ENCODE measurements at places on chromosomes 11 and 22.

DNA sequence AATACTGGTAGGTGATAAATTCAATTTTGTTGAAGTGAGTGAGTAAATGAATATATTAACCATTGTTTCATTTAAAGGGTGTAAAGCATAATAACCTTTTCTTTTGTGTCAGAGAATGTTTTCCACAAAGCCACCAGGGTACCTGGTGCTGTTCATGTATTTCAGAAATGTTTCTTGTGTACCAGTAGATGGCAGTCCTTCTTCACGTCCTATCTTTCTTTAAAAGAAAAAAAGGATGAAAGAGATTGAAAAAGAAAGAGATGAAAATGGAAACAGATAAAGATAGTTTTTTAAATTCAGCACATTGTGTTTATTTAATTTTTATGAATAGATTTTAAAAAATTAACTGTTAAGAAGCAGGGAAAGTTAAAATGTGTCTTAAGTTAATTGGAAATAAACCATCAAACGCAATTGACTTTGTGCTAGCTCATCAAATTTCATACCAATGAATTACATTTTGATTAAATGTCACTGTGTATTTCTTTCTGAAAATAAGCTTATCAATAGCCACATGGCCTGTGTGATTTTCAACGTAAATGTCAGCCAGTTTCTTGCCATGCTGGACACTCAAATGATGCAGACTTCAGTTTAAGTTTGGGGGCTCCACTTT is 65.5 kb upstream of the CHORDC1 start:
- DNase-seq, result peak; percentile 21

GRCh38 chr11:103085758-103086365 is 6.1 kb downstream of the DCUN1D5 start:
- peak; percentile 54 for DNase-seq

DNA sequence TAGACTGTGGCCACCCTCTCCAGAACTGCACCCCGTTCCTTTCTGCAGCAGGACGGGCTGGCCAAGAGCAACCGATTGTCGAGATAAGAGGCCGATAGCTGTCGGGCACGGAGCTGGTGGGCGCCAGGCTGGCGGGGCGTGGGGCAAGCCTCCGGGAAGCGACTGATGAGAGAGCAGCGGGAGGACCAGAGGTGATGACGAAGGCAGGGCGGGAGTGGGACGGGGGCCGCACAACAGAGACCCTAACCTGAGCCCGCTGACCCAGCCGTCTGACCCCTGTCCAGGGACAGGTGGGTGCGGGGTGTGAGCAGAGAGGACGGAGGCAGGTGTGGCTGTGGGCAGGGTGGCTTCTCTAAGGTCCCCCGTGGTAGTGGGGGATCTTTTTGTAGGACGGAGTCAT is 7.3 kb upstream of the BRSK2 start:
- DNase-seq, result no peak

GRCh38 chr11:46736615-46737014 is 17.6 kb downstream of the F2 start:
- DNase-seq, result peak; percentile 58

- DNase-seq, result peak; percentile 41
Measured at GRCh38 chr22:27990879-27991278, 71.8 kb upstream of the PITPNB start.

- no peak for DNase-seq
Measured at GRCh38 chr11:9367551-9367950, 16.9 kb upstream of the IPO7 start.

DNA sequence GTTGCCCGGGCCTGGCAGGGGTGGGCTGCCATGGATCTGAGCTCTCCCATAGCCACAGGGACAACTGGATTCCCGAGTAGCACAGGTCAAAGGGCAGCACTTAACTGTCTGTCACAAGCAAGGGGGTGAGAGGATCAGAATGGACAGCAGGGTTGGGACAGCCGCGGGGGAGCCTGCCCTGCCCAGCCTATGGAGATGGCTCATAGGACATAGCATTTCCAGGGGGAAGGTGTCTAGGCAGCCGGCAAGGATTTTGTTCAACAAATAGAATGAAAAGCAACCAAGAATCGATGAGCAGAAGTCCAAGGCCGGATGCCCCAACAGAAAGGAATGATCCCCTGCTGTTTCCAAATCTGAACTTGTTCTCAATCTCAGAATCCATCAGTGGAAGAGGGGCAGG is 92.9 kb downstream of the RPS6KA4 start:
- DNase-seq, result no peak

- no peak for DNase-seq
Measured at GRCh38 chr11:126891556-126892217, 108.9 kb downstream of the KIRREL3 start.

- no peak for DNase-seq
Measured at GRCh38 chr22:19687561-19688300, 26.6 kb upstream of the SEPTIN5 start.

DNA sequence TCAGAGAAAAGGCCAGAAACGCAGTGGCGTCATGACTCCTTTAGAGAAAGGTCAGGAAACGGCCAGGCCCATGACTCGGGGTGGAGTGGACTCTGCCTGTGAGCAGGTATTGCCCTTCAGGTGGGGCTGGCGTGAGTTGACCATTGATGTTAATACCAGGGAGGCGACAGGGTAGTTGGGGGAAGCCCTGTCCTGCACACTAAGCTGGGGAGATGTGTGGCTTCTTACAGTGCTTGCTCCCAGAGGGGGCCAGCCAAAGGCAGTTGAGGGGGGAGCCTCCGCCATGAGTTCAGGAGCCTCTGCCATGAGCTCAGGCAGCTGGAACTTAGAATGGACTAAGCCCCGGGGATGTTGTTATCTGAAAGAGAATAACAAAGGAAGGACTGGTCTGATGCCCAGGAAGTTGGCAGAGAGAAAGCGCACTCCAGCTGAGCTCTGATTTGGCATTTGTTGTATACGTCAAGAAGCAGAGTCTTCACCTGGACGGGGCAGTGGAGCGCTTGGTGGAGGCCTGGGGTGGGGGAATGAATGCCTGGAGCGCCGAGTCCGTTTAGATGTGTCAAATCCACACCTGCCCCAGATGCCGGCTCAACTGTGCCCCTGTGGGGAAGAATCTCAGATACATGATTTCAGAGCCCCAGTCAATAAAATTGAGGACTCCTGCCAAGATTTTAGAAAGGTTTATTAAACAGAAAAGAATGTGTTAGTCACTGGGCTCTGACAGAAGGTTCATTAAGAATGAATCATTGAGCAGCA is 222.5 kb downstream of the TBC1D22A start:
- peak; percentile 73 for DNase-seq

GRCh38 chr11:118049771-118050170 is 27.1 kb upstream of the TMPRSS4 start:
- DNase-seq, result no peak

GRCh38 chr11:71463331-71464211 is 10.6 kb downstream of the NADSYN1 start:
- DNase-seq, result no peak

DNA sequence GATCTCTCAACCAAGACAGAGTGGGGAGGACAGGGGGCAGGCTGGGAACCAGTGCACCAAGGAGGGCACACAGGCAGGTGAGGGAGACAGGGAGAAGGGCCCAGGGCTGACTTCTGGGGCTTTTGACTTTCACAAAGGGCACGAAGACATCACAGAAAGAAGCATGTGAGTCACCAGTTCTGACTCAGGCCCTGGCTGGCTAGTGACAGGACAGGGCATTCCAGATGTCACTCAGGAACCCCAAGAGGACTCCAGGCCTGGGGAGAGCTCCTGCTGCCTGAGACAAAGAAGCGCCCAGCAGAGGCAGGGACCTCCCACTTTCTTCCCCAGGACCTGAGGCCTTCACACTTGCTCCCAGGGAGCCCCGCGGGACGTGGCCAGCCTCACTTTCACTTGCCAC is 497.2 kb downstream of the BUD13 start:
- DNase-seq, result peak; percentile 57

- DNase-seq, result peak; percentile 96
Measured at GRCh38 chr11:35549787-35550186, 24.4 kb upstream of the PAMR1 start.

DNA sequence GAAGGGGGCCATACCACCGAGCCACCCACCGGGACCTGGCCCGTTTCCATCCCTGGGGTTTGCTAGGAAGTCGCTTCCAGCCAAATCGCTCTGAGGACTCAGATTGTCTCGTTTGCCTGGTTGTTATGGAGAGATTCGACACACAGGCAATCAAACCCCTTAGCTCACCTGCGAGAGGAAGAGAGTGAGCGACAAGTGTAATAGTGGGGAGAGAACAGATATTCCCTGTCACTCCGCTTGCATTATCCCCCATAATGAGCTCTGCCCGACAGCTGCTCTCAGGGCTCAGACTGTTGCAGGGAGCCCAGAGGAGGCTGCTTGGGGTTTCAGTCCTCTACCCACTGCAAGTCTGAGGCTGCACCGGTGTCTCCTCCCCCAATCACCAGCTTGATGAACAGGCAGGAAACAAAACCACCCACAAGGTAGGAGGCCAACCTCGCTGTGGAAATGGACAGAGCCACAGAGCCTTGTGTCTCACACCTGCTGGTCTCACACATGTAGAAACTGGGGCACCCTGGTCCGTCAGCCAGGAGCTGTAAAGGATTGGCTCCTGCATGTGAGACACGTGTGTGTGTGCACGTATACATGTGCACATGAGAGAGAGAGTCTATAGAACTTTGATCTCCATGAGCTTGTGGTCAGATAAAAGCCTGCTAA is 351.1 kb downstream of the BUD13 start:
- DNase-seq, result no peak

DNA sequence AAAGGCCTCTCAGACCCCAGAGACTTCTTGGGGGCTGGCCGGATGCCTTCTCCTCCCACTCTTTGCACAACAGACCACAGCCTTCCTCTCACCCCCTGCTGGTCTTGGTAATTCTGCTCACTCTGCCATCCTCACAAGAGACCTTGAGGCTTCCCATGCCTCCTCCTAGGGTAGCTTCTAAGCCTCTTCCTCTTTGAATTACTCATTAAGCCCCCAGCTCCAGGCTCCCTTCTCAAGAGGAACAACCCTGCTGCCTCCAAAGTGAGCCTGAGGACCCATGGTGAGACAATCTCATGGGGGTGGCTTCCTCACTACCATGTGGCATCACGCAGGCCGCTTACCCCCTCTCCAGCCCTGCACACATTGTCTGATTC is 184.6 kb upstream of the SYT13 start:
- no peak for DNase-seq
